ENCODE measurements at places on chromosomes 12 and 14.

GRCh38 chr14:69812711-69813110, 15.7 kb upstream of the SLC10A1 start:
- no peak for DNase-seq

DNA sequence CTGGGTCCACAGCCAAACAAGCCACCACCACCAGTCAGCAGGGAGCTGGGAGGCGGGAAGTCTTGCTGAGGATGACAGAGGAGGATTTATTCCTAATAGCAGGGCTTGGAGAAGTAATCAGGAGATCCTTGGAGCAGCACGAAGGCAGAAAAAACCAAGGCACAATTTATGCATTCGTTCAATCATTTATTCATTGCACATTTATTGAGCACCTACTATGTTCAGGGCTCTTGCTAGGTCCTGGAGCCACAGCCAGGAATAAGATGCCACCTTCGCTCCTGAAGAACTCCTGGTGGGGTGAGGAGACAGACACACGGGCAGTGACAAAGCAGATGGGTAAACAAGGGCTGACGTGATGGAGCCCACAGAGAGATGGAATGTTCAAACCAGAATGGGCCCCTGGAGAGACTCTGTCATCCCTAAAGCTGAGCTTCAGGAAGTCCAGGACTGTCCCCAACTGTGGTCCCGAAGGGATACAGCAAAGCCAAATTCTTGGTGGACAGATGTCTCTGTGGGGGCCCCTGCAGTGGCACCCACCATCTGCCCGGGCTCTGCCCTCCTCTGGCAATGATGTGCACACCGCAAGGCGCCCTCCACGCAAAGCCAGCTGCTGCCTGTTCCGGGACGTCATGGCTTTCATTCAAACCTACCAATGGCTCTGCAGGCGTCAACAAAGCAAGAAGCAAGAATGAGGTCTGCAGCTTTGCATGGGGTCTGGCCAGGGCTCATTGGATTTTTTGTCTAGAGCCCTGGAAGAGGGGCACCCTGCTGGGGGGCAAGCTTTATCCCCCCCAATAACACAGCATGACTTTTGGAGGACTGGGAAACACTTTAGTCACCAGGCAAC, 3.0 kb upstream of the TESC start:
- DNase-seq = no peak

GRCh38 chr14:30214014-30214413, 286.4 kb upstream of the PRKD1 start:
- DNase-seq = no peak

DNA sequence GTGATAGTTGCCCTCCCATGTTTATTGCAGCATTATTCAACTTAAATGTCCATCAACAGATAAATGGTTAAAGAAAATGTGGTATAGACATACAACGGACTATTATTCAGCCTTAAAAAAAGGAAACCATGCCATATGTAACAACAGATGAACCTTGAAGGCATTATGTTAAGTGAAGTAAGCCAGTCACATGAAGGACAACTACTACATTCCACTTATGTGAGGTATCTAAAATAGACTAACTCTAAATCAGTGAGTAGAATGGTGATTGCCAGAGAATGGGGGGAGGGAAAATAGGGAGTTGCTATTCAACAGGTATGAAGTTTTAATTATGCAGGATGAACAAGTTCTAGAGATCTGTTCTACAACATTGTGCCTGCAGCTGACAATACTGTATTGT, 10.1 kb downstream of the PCNX4 start:
- no peak for DNase-seq

DNA sequence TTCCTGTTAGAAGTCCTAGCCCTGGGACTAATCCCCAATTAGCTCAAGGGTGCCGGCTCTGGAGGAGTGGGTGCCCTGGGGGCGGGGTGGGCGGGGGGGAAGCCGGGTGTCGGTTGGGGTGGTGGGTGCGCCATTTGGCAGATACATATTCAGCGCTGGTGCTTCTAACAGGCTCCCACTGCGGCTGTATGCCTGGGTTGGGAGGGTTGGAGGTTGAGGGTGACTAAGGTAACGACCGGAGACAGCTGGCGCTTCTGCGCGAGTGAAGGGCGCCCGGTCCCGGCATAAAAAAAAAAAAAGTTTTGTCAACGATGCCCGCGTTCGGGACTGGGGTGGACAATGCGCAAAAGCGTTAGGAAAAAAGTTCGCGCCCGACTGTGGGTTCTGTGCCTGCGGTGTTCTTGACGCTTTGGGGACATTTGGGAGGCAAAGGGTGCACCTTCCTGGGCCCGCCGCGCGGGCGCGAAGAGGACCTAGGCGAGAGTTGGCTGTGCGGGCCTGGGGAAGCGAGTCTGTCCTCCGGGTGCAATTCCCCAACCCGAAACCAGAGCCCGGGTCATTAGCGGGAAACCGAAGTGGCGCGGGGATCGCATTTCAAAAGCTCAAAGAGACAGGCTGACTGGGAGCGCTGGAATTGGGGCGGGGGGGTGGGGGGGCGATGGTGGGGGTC, 19.2 kb downstream of the TBX3 start:
- DNase-seq = no peak

DNA sequence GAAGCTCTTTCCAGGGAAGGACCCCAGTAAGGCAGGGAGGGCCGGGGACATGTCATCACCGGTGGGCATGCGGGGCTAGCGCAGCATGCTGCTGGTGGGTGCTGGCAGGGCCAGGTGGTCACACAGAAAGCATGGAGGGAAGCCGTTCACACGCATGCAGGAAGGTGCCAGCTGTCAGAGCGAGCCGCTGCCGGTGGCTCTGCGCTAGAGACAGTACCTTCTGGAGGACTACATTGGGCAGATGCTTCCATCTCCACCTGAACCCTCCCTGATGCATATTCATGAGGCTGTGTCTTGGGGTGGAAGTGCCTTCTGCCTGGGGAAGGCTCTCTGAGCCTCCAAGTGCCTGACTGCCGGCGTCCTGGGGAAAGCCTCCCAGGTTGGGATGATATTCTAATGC, 203.8 kb downstream of the CALM1 start:
- DNase-seq = no peak

DNA sequence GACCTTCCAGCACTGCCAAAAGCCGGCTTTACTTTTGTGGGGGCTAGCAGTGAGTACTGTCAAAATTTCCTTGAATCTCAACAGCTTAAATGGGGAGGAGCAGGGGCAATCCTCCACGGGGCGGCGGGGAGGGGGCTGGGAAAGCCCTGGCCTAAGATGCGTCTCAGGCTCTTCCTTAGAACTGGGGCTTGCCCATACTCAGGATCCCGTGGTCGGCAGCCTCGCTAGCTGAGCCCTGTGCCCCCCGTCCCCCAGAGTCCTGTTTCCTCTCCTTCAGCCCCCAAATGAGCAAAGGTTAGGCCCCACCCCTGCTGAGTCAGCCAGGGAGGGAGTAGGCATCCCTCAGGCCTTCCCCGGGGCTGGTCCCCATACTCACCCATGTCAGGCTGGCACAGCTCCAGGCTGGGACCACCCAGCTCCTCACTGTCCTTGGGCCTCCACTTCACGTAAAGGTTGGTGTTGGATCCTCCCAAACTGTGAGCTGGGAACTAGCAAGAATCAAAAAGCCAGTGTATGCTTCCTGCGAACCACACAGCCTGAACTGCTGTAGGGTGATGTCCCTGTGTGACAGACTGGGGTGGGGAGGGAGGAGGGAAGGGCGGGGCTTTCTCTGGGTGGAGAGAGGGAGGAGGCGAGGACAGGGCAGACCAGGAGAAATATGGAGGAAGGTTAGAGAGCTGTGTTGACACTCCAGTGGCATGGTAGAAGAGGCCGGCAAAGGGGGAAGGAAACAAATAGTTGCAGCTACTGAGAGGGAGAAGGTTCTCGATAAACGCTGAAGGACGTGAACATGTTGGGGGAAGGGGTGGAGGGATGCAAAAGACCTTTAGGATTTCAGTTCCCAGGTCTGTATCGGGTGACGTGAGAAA, 5.9 kb upstream of the BAZ2A start:
- DNase-seq = peak; percentile 73

DNA sequence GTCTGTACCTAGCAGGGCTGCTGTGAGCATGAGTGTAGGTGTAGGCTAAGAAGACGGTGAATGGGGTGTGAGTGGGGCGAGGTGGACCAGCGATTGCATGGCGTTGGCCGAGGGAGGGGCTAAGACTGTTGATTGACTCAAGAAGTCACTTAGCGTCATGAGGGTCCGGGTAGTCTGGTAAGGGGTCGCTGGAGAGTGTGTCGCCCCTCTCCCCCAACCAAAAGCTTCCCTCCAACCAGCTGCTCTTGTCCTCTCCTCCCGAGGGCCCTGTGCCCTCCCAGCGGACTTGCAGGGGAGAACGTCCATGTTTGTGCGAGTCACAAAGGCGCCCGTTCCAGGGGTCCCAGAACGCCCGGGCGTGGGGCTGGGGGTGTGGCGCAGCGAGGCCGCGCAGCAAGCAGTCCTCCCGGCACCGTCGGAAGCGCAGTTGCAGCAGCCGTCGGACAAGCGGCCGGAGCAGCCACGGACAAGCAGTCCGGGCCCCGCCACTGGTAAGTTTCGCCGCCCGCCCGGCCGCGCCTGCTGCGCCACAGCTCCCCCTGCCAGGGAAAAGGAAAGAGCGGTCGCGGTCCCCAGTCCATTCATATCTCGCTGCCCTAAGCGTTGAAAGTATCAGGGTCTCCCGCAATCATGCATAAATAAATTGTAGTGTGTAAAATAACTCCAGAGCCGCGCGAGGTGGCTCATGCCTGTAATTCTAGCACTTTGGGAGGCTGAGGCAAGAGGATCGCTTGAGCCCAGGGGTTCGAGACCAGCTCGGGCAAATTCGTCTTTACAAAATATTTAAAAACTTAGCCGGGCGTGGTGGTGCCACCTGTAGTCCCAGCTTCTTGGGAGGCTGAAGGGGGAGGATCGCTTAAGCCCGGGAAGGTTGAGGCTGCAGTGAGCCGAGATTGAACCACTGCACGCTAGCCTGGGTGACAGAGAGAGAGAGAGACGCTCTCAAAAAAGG, at the start of gene CCDC63:
CCDC63 (plus strand) TSS at position 373 of the 952 bp plus-strand sequence. CDS start 5,968 bp downstream, outside the sequence.
- DNase-seq = peak; percentile 9

GRCh38 chr12:94057262-94058151, 90.9 kb upstream of the PLXNC1 start:
- DNase-seq = no peak

GRCh38 chr12:115492553-115492952, 784.9 kb downstream of the MED13L start:
- DNase-seq = no peak

GRCh38 chr12:44874981-44875416, 1.1 kb downstream of the NELL2 start:
- DNase-seq = peak; percentile 7

GRCh38 chr14:101247842-101248725, 313.2 kb upstream of the DIO3 start:
- DNase-seq = no peak

DNA sequence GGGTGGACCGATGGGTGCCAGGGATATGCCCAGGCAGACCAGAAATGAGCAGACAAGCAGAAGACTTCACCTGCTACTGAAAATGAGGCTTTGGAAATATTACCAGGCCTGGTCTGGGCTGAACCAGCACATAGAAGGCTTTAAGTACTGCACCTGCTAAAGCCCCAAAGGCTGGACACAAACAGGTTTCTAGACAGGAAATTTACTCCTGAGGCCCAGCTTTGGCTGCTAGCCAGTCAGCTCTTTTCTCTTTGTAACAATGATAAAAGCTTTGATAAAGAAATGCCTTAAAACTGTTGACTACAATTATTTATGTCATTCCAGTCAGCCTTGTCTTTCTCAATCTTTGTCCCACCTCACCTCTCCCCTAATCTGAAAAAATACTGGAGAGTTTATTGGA, 228.9 kb upstream of the EGLN3 start:
- no peak for DNase-seq

DNA sequence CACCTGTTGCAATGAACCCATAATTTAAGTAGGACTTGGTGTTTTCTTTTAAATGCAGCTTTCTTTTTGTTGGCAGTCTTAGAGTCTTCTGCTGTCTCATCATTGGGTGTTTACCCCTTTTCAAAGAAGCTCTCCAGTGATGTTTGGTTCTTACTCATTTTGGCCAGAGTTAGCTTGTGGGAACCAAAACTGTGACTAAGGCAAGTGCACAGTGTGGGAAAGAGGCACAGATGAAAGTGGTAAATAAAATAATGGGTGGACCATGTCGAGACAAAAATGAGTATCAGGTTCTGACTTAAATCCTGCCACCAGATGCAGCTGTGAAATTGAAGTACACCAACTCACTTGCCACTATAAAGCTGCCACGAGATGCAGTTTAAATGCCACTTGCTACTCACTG, 615.4 kb upstream of the MIS18BP1 start:
- no peak for DNase-seq

DNA sequence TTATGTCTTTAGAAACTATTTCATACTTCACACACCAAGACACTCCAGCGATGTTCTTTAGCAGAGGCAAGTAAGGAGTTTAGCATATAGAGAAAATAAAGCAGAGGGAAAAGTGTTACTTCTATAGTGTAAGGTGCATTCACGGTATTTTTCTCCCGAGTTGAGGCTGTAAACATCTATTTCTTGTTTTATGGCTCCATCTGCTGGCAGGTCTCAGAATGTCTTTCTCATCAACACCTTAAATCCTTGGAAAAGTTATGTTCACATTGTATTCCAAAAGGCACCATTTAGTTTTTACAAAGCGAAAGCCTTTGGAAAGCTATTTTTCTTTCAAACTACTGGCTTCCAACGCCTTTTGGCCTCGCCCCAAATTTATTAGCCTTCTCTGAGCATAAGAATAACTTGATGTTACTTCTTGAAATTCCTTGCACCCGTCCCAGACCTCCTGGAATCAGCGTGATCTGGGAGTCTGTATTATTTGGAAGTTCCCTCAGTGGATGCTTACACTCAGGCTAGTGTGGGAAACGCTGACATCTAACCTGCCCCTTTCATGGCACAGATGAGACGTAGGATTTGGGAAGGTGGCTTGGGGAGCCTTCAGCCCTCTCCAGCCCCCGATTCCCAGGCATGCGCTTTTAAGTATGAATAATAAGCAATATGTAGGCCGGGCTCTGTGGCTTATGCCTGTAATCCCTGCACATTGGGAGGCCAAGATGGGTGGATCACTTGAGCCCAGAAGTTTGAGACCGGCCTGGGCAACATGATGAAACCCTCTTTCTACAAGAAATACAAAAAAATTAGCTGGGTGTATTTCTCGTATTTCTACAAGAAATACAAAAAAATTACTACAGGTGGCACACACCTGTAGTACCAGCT, 1.9 kb upstream of the PIWIL1 start:
- peak; percentile 22 for DNase-seq

DNA sequence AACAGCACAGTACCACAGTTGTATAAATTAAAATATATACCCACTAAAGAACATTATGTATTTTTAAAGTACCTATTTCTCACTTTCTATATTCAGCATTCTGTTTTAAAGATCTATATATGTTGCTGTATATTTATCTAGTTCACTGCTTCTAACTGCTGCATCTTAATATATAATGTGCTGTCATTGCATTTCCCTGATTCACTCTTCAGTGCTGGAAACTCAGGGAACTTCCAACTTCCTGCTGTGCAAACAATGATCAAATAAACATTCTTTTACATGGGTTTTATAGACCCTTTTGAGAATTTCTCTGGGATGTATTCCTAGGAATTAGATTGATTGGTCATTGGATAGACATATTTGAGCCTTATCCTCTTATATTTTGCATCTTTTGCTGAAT, 379.1 kb downstream of the APAF1 start:
- DNase-seq = no peak

Measured in T-helper 1 cell (primary cell).